HCT116 (cell line): ENCODE measurements at places on chromosomes 4 and X.
A peak's percentile ranks its signal among the peaks of the same experiment; 100 is the strongest.

- DNase-seq: no peak
These were observed 174.0 kb upstream of the MXRA5 start for GRCh38 chrX:3520458-3520857.

GRCh38 chr4:54318904-54319303, 89.8 kb downstream of the PDGFRA start:
- peak; percentile 21 for DNase-seq

- DNase-seq: no peak
These were observed 17.4 kb upstream of the RAB40A start for GRCh38 chrX:103536732-103537131.

- DNase-seq: peak; percentile 48
These were observed 664 bp downstream of the PRSS12 start for GRCh38 chr4:118351851-118352827.

GRCh38 chr4:127246963-127247952, 385.5 kb upstream of the INTU start:
- DNase-seq: no peak

- no peak for DNase-seq
These were observed 462.2 kb downstream of the INPP4B start for GRCh38 chr4:142383800-142384470.

DNA sequence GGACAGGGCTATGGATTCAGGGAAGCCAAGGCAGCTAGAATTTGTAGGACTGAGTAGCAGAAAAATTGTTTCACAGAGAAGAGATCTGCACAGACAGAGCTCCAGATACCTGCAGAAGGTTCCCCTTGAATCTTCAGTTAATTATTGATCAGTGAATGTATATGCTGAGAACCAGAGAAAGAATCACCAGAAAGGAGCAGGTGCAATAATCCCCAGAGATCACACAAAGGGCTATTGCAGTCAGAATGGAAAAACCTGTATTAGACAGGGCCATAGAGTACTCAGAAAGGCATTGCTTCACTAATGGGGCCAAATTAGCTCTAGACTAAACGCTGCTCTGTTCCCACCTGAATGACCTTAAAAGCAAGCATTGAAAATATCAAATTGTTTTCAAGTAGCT, 35.5 kb upstream of the SMAD1 start:
- no peak for DNase-seq

GRCh38 chr4:36211084-36211483, 33.2 kb downstream of the ARAP2 start:
- no peak for DNase-seq
